COLO829 (cell line): ENCODE measurements at places on chromosomes 12 and 14.

DNA sequence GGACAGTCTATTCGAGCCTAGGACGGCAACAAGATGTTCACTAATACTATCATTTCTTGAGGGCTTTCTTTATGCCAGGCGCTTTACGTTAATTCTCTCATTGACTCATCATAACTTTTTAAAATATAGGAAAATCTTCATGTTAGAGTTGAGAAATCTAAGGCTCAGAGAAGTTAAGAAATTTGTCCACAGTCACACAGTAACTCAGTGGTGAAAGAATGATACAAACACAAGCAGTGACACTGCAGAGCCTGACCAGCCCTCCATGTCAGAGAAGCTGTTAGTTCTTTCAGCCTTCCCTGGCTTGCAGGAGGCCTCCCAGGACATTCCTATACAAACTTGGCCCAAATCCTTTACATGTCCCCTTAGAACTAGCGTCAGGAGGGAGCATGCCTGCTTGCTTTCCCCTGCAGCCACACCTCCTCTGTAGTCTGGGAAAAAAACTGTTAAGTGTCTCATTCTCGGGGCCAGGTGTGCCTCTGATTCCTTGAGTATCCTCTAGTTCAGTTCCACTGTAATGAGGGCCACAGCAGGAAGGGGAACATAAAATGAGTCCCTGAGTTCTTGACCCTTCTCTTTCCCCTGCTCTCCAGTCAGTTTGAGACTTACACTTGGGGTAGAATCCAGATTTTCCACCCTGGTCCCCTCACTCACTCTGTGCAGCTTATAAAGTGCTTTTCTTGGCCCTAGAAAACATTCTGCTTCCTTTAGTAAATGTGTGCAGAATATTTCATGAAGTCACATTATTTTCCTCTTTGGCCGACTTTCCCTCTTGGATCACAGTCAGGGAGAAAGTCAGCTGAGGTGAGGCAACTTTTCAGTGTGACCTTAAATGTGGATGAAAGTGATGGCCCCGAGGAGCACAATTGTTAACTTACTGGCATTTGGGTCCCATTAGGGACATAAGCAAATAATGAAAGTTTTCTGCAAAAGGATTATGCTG, 152.2 kb upstream of the HIF1A start:
- DNase-seq = no peak

GRCh38 chr14:89447182-89447944, 30.3 kb upstream of the FOXN3 start:
- no peak for DNase-seq

DNA sequence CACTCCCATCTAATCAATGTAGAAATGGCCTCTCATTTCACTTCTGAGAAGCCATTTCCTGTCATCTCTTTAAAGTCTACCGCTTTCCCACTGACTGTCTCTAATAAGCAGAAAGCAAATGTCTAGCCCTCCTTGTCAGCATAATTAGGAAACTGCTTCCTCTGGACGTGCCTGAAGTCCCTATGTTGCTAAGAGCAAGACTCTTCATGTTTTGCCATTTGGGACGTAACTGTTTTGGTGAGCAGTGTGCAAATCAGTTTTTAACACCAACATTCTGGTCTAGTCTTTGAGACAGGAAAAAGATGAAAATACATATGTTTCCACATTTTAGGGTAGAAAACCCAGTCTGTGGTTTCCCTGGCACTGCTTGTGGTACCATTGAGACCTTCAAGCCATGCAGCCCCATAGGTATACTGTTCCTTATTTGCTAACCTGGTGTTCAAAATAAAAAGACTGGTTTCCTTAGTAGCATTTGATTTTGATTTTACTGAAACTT, 22.2 kb downstream of the IFNG start:
- no peak for DNase-seq

DNA sequence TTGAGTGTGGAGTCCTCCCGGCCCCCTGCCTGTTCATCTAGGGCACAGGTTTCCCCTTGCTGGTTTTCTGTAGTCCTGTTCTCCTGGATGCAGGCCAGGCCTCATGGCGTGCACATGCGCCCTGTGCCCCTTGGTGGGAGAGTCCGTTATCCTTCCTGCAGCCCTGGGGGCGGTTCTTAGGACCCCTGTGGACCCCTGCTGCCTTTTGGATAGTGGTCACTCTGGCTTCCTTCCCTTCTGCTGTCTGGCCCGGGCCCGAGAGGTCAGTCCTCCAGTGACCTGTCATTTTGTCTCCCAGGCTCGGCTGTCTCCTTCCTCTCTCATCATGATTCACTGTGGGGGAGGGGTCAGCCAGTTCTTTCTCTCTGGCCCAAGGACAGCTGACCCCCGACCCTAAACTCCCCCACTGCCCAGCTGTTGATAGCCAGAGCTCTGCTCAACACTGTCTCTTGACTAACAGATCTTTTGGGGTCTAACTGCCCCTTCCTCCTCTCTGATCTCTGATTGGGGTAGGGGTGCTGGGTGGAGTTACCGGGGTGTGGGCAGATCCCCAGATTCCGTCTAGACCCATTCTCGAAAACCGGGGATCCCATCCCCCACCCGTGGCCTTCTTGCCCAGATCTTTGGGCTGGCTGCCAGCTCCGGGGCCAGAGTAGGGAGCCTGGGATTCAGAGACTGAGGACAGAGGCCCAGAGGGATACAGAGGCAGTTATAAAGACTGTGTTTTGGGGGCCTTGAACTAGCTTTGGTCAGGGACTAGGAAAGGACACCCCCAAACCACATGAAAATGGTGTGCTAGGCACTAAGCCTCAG, 7.0 kb downstream of the CCND2 start:
- DNase-seq = no peak
